ENCODE measurements at places on chromosomes 1 and 21.

- no peak for DNase-seq
Measured at GRCh38 chr21:32135401-32136363, 143.2 kb downstream of the MIS18A start.

- DNase-seq = no peak
Measured at GRCh38 chr1:118202076-118202608, 17.1 kb upstream of the SPAG17 start.

DNA sequence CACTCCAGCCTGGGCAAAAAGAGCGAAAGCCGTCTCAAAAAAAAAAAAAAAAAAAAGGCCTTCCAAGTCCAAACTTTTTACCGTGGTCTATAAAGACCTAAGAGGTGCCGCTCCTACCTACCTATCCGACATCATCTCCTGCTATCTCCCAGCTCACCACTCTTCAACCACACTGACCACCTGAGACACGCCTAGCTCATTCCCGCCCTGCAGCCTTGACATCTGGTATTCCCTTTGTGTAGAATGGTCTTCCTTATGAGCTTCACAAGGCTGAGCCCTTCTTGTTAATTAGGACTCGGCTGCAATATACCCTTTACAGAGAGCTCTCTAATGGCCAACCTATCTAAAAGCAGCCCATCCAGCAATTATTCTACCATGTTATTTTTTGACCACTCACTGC is 680 bp downstream of the MAGOH start:
- no peak for DNase-seq

GRCh38 chr1:93716941-93717368 is 35.3 kb upstream of the BCAR3 start:
- DNase-seq = no peak

DNA sequence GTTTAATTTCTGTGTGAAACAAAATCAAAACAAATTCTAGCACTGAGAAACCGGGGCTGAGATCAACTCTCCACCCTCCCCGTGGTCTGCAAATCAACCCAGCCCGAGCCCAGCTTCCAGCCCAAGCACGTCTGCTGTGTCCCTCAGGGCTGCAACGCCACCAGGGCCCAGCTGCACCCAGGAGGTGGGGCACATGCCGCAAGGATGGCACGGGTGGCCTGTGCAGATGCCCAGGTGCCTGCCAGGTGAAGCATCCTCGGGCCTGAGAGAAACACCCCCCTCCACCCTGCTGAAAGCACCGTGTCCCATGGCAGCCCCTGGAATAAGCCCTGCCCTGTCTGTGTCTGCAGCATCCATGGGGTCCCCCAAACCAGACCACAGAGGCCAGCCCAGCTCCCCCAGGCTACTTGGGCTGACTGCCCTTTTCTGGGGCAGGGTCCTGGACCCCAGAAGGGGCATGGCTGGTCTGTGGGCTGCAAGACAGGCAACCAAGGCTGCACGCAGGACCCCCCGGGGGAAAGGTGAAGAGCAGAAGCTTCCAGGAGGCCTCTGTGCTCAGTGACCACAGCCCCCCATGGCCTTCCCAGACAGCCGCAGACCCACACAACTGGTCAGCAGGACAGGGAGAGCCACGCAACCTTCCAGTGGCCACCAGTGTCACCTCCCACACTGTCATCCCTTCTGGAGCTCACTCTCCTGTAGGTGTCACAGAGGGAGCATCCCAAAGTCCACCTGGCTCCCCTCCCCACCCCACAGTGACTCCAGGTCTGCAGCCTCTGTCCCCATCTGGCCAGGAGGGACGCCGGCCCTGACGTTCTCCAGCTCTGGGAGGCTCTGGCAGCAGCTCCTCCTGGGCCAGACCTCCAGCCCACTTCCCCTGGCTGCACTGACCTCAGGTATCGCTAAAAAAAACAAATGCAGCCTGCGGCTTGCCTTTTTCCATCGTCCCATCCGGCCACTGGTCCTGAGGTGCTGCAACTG is 7.7 kb downstream of the WNT9A start:
- peak; percentile 15 for DNase-seq
